Cardiac septum (tissue), 1 donor: ENCODE measurements at places on chromosomes 6 and 20. TPM values are rescaled to one million over a fixed set of nuclear protein-coding genes. Genes with fewer than 3 reads are reported as not detected.

Gene CYP39A1
- total RNA-seq = 5.9 TPM

Gene RNF182
- total RNA-seq = 0.19 TPM

Gene PRR18
- total RNA-seq = 0.13 TPM

Gene COL11A2
- total RNA-seq = 1.7 TPM

Gene NRN1
- total RNA-seq = 10.4 TPM

Gene PRICKLE4
- 1.7 TPM for total RNA-seq

Gene MOG
- 2.0 TPM for total RNA-seq

Gene PRSS16
- not detected for total RNA-seq

Gene NOX3
- not detected for total RNA-seq

Gene NHLRC1
- total RNA-seq = 1.6 TPM

Gene SAMD3
- 0.22 TPM for total RNA-seq

Gene ADTRP
- not detected for total RNA-seq

Gene C4A
- 131 TPM for total RNA-seq

Gene FAM135A
- 14.2 TPM for total RNA-seq

Gene OR12D3
- total RNA-seq = not detected

Gene PGC
- not detected for total RNA-seq

Gene PLEKHG1
- 19.5 TPM for total RNA-seq

Gene KIF6
- not detected for total RNA-seq

Gene MICB
- total RNA-seq = 1.9 TPM

Gene MRAP2
- total RNA-seq = 0.48 TPM

Gene SYTL3
- total RNA-seq = 5.7 TPM

Gene PAK5
- not detected for total RNA-seq

Gene HSPA1L
- 2.4 TPM for total RNA-seq

Gene BNIP5
- total RNA-seq = not detected

Gene ASF1A
- 18.8 TPM for total RNA-seq

Gene SLA2
- total RNA-seq = 0.27 TPM

Gene WFDC12
- total RNA-seq = not detected

Gene SEL1L2
- 1.4 TPM for total RNA-seq

Gene SAPCD1
- total RNA-seq = 0.86 TPM

Gene GHRH
- not detected for total RNA-seq

Gene PKIB
- total RNA-seq = 0.38 TPM

Gene SLC35F1
- total RNA-seq = 7.7 TPM

Gene PPP1R16B
- 1.7 TPM for total RNA-seq

Gene GDAP1L1
- 0.67 TPM for total RNA-seq

Gene SMLR1
- not detected for total RNA-seq

Gene LY6G5C
- 2.9 TPM for total RNA-seq

Gene MYL9
- total RNA-seq = 2,307 TPM

Gene SUMO4
- total RNA-seq = 1.3 TPM

Gene PRSS35
- total RNA-seq = 0.83 TPM

Gene GJA10
- total RNA-seq = not detected

Gene SLC26A8
- 0.13 TPM for total RNA-seq

Gene SIRPB1
- 0.92 TPM for total RNA-seq

Gene CRISP3
- 0.32 TPM for total RNA-seq
